Anterior cingulate cortex (tissue), 58 donors: ENCODE measurements at places on chromosomes 3 and 15.

DNA sequence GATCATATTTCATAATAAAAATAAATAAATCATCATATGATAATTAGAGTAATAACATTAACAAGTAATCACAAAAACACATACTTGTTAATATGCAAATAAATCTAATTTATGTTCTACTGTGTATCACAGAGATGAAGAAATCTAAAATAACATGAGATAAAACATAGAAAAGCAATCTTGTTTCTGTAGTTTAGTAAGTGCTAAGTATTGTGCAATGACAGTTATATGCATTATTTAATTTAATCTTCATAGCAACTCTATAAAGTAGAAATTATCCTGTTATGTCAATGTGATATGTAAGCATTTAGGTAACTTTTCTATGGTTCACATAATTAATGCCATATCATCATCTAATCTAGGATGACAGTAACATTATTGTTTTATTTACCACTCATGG, 108.2 kb upstream of the KCNMB2 start:
- DNase-seq, result no peak

DNA sequence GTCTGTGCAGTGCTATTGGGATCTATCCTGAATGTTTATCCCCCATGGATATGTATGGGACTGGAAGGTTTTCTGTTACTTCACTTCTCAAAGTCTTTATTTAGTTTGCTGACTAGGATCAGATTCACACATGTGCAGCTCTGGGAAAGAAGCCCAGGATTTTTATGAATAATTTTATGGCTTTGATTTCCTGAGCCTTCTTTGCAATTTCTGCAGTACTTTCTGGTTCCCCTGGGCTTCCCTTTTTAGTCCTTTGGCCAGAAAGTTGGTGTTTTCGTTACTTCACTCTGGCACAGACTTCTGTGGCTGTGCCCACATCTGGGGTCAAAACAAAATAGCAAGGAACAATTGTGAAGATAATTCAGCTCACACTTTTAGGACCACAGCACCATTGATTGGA, 721.0 kb downstream of the OTOL1 start:
- DNase-seq, result no peak

- no peak for DNase-seq
These were observed 46.0 kb upstream of the C3orf22 start for GRCh38 chr3:126604691-126605090.

GRCh38 chr15:91908391-91908790, 54.9 kb downstream of the SLCO3A1 start:
- no peak for DNase-seq

- DNase-seq, result no peak
These were observed 470.9 kb upstream of the CDIN1 start for GRCh38 chr15:36108541-36108940.

- DNase-seq, result no peak
These were observed 44.0 kb upstream of the SLC41A3 start for GRCh38 chr3:126127904-126128303.

DNA sequence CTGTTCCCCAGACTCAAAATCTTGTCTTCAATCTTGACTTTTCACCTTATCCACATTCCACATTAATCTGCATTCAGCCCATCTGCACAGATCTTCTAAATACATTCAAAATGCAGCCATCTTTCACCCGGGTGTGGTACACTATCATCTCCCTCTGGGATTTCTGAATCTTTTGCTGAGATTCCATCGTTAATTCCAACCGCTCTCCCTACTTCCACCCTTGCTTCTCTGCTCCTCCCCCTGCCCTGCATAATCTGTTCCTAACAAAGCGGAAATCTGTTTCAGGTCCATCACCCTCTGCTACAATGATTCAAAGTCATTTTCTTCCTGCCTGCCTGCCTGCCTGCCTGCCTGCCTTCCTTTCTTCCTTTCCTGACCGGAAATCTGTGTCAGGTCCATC, 7.9 kb upstream of the GOLGA8B start:
- no peak for DNase-seq

DNA sequence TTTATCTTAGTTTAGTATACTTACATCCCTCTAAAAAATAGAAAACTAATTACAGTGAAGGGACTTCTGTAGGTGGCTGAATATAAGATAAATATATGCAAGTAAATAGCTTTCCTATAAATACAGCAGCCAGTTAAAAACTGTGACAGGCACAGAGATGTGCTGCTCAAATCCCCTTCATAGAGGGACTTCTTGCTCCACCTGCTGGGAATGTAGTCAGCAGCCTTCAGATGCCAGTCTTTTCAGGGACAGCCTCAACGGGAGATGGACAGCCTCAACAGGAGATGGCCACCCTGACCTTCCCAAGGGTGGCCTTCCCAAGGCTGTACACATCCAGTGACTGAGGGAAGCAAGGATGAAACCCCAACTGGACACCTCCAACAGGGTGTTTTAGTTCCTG, 15.7 kb upstream of the PRR23E start:
- no peak for DNase-seq

DNA sequence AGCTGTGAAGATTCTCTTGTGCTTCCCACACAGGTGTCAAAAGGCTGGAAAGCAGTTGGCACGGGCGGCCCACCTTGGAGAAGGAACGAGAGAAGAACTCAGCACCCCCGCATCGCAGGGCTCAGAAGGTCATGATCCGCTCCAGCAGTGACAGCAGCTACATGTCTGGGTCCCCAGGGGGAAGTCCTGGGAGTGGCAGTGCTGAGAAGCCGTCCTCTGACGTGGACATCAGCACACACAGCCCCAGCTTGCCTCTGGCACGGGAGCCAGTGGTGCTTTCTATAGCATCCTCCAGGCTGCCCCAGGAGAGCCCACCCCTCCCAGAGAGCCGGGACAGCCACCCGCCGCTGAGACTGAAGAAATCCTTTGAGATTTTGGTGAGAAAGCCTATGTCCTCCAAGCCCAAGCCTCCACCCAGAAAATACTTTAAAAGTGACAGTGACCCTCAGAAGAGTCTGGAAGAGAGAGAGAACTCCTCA, 31.4 kb downstream of the STARD5 start:
- DNase-seq, result no peak

DNA sequence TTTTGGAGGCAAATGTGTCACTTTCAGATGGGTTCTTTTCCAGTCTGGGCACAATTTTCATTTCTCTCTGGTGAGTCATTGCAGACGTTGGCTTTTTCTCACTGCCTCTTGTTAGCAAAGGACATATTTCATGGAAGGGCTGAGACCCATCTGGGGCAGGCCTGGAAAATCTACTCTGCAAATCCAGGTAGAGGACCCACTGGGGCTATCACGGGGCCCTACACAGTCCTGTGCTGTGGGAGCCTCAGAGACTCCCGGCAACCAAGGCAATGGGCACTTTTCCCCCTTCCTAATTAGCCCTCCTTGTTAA, 58.0 kb downstream of the HRH1 start:
- DNase-seq, result no peak

DNA sequence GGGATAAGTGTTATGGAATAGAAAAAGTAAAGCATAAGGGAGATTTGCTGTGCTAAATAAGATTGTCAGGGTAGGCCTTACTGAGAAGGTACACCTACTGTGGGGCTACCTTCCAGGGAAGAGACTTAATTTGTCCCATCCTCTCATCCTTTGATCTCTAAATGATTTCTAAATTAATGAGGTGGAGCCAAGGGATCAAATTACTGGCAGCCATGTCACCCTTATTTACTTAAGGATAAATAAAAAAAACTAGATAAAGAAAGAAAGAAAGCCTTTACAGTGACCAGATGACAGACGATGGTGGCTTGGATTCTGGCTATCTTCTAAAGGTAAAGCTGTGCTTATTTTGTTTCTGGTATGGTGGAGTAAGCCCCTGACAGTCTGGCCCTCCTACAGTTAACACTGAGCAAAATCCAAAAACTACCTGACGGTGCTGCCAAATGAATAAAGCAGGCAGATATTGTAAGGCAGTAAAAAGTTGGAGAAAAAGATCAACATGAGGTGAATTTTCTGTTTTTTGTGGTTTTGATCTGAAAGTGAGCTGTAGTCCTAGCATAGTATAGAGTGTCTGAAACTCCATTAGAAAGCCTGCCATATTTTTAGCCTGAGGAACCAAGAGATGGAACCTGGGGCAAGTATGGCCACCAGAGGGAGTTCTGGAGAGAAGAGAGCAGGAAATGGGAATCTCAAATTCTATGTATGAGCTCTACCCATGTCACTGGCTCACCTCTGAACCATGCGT, 285.1 kb upstream of the MANF start:
- no peak for DNase-seq

- no peak for DNase-seq
These were observed 441.3 kb upstream of the THBS1 start for GRCh38 chr15:39139431-39140059.

DNA sequence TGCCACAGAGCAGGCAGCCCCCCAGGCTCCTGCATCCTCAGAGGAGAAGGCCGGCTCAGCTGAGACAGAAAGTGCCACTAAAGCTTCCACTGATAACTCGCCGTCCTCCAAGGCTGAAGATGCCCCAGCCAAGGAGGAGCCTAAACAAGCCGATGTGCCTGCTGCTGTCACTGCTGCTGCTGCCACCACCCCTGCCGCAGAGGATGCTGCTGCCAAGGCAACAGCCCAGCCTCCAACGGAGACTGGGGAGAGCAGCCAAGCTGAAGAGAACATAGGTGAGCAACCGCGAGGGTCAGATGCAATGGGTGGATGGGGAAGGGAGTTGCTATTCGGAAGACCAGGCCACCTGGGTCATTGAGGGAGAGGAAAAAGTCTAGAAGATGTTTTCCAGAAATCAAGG, 53.0 kb downstream of the GAP43 start:
- DNase-seq, result no peak

GRCh38 chr15:64686130-64686735, 89.2 kb downstream of the RBPMS2 start:
- no peak for DNase-seq

- no peak for DNase-seq
These were observed 39.8 kb downstream of the CMTM7 start for GRCh38 chr3:32431481-32431880.

DNA sequence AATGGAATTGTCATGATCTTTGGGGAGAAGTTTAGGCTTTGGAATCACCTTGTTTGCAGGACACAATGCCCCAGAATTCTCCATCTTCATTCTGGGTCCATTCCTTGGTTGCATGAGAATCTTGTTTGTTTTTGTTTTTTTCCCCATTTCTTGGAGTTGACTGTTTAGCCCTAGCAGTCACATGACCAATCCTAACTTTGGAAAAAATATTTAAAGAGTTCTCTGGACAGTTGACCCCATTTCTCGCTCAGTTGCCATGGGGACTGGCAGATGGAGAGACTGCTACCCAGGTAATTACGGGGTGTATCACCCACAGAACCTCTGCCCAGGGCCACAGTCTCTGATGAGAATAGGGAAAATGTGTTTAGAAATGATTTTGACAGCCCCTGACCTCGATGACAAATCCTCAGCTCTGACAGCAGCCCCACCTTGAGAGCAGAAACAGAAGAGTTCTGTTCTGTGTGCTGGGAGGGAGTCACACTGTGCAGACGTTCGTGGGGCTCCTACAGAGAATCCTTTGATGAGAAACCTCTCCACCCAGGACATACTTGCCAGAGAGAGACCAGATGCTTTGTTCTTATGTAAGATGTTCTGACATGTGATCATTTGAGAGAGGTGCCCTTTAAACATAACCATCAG, 57.7 kb downstream of the IL16 start:
- no peak for DNase-seq

- DNase-seq, result no peak
These were observed 158.9 kb downstream of the ISL2 start for GRCh38 chr15:76495487-76495886.

GRCh38 chr15:79991826-79992225, 20.8 kb upstream of the BCL2A1 start:
- DNase-seq, result no peak

DNA sequence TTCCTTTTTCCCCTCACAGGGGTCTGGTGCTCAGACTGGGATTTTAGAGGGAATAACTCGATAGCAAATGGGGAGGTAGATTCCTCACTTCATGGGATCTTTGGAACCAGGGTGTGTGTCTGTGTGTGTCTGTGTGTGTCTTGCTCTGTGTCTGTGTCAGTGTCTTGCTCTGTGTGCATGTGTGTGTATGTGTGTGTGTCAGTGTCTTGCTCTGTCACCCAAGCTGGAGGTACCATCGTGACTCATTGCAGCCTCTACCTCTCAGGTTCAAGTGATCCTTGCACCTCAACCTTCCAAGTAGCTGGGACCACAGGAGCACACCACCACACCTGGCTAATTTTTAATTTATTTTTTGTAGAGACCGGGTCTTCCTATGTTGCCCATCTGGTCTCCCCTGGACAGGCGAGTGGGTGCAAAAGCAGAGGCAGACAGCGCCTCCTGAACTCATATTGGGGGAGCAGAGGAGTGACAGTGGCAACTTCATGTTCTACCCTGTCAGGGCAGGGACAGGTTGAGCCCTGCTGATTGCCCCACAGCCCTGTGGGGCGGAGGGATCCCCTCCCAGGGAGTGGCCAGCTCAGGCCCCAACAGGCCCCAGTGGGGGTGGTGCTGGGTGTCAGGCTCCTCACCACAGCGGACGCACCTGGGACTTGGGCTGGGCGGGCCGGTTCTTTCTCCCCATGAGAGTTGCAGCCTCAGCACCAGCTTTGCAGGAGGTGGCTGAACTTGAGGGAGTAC, 10.4 kb upstream of the SEMA4B start:
- DNase-seq, result no peak

- no peak for DNase-seq
These were observed 78.6 kb downstream of the IGSF11 start for GRCh38 chr3:118955914-118956556.

DNA sequence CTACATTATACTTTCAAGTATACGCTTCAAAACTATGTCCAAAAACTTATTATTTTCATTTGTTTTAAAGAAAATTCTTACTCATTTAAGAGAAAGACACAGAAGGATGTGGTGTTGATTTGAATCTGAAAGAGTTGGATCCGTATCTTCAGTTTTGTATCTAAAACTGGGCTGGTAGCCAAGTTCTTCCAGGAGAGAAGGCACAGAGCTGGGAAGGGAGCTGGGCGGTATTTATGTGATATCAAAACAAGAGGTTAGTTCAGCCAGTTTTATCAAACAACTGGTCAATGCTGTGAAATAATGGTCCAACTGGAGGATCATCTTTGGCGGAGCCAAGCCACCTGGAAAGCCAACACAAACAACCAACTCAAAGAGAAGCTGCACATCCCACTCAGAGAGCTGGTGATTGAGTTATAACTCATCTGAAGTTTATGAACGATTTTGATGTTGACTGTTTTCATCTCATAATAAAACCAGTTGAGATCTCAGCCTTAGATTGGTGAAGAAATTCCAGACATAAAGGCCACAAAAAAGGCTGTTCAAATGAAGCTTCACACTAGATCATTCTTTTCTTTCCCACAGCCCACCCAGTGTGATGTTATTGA, 489.6 kb upstream of the RASGRP1 start:
- no peak for DNase-seq
